ENCODE measurements at places on chromosomes 7 and 10.

DNA sequence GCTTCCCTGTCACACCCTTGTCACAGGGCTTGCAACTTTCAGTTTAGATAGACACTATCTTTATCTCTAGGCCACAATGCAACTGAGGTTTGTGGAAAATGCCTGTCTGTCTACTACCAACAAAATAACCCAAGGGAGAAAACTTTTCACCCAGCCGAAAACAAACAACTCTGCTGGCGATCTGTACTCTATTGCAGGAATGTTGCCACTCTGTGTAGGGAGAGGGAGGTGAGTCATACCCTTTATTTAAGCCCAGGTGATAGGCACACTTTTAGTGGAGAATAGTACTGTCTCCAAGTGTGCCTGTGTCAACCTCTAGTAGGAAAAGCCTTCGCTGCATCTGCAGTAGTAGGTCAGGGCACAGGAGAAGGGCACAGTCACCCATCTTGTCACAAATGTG, 108.3 kb downstream of the SLC25A40 start:
- no peak for DNase-seq

DNA sequence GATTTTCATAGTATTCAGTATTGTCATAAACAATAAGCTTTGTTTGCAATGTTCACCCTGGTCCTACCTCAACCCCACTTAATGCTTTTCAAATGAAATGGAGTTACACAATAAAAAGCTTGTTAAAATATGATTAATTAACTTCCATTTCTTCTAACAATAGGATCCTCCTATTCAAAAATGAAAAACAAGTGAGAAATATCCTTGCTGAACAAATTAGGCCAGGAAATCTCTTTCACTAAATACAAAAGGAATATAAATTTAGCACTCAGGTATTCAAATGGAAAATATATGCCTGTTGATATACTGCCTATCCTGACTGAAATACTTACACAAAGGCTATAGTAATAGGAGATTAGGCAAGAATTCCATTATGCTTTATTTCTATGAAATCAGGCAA, 323.4 kb upstream of the GRM3 start:
- no peak for DNase-seq

- no peak for DNase-seq
Observed at GRCh38 chr10:29692121-29692539, 57.4 kb upstream of the SVIL start.

- no peak for DNase-seq
Observed at GRCh38 chr7:6612819-6613218, 2.6 kb upstream of the ZNF853 start.

DNA sequence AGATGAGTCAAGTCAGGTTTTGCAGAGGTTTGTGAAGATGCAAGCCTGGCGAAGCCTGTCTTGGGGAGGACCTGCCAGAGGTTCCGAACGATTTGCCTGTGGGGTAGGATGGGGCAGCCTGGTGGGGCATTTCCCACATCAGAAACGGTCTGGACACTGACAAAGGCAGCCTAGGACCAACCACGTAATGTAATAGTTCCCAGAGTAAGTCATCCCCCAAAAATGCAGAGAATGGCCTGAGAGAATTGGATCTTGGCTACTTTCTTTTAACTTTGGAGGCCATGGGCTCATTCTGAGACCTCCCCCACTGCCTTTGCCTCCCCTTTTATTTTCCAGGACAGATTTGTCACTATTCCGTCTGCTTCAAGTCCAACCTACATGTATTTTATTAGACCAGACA, 168.9 kb upstream of the SH2B2 start:
- DNase-seq = no peak

DNA sequence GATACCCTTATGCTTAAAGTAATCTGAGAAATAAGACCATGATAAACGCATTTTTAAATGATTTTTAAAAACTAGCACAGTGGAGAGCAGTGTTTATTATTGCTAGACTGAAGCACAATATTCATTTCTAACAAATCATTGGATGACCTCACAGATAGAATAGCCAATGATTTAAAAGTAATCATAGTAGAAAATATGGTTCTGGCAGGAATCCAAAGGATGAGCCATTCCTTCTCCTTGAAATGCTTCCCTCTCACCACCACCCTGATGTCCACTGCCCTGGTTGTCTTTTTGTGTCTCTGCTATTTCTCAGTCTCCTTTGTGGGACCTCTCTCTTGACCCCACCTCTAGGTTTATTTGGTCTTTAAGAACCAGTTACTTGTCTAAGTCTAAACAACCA, 64.9 kb downstream of the PRKG1 start:
- no peak for DNase-seq

DNA sequence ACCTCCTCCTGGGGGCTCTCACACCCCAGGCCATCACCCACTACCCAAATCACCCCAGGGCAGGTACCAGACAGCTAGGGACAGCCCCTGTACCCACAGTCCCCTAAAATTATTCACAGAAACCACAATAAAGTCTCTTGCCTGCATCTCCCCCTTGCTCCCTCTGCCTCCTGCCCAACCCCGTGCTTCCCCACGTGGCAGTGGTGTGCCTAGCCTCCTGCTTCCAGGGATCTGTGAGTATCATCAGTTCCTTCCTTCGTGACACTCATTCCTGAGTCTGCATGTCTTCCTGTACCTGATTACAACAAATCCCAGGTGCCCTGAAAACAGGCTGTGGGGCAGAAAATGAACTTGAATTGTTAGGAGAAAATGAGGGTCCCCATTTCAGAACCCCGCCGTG, 61.5 kb downstream of the PRKAG2 start:
- DNase-seq = no peak

All from bone marrow (tissue), 2 donors.